ENCODE measurements at places on chromosomes 11 and 22.

- no peak for DNase-seq
These were observed 10.0 kb downstream of the PRR33 start for GRCh38 chr11:1881442-1882264.

GRCh38 chr11:129766898-129767604, 48.6 kb upstream of the TMEM45B start:
- no peak for DNase-seq

GRCh38 chr22:30733181-30733631, 38.5 kb downstream of the OSBP2 start:
- no peak for DNase-seq

- DNase-seq = no peak
These were observed 505.6 kb upstream of the KIRREL3 start for GRCh38 chr11:127506126-127506525.

GRCh38 chr11:17609291-17610084, 62.4 kb downstream of the OTOG start:
- DNase-seq = no peak

DNA sequence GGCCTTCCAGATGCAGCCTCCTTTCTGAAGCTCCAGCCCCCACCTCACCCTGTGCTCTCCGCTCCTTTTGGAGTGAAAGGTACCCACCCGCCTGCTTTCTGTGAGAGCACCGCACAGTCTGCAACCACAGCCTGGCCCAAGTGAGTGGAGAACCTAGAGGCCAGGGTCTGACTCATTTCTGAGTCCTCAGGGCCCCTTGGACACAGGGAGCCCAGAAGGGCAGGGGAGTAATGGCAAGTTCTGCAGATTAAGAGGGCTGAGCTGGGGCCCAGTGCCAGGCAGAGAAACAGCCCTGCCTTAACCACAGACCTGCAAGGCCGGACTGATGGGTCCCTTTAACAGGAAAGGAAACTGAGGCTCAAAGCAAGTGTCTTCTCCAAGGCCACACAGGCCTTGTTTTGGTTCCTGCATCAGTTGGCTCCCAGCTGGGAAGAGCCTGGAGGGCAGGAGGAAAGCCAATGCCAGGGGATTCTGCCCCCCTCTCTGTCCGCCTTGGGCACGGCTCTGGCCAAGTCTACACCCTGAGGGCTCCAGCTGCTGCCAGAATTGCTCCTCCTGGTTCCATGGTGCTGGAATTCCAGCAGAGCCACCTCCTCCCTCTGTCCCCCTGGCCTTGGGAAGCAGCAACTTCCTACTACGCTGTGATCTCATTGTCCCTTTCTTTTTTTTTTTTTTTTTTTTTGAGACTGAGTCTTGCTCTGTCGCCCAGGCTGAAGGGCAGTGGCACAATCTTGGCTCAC, 55.1 kb downstream of the CYTH4 start:
- no peak for DNase-seq

DNA sequence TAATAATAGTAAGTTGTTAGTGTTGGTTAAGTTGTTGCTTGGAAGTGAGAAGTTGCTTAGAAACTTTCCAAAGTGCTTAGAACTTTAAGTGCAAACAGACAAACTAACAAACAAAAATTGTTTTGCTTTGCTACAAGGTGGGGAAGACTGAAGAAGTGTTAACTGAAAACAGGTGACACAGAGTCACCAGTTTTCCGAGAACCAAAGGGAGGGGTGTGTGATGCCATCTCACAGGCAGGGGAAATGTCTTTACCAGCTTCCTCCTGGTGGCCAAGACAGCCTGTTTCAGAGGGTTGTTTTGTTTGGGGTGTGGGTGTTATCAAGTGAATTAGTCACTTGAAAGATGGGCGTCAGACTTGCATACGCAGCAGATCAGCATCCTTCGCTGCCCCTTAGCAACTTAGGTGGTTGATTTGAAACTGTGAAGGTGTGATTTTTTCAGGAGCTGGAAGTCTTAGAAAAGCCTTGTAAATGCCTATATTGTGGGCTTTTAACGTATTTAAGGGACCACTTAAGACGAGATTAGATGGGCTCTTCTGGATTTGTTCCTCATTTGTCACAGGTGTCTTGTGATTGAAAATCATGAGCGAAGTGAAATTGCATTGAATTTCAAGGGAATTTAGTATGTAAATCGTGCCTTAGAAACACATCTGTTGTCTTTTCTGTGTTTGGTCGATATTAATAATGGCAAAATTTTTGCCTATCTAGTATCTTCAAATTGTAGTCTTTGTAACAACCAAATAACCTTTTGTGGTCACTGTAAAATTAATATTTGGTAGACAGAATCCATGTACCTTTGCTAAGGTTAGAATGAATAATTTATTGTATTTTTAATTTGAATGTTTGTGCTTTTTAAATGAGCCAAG, 2.7 kb downstream of the NEAT1 start:
- peak; percentile 75 for DNase-seq

- no peak for DNase-seq
These were observed 92.7 kb downstream of the ETS1 start for GRCh38 chr11:128494418-128495332.

DNA sequence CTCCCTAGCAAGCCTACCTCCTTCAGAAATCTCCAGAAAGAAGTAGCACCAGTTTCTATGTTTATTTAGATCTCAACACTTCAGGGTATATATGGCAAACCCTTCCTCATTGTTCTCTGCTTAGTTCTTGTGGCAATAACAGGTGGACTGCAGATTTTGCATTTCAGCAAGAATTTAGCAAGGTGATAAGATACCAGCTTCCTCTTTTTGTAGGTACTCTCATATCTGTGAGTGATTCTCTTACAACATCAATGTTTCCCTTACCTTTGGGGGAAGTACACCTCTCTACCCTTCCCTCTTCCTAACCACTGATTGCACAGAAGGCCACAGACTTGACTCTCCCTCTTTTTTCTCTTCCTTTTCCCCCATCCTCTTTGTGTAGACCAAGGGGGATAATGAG, 230.9 kb upstream of the SESN3 start:
- no peak for DNase-seq

- no peak for DNase-seq
These were observed 1.0 kb downstream of the C11orf96 start for GRCh38 chr11:43943372-43943930.

GRCh38 chr11:116044941-116045340, 540.7 kb upstream of the CADM1 start:
- no peak for DNase-seq

- DNase-seq = peak; percentile 9
These were observed 30.2 kb upstream of the APOBEC3A start for GRCh38 chr22:38927033-38927781.

DNA sequence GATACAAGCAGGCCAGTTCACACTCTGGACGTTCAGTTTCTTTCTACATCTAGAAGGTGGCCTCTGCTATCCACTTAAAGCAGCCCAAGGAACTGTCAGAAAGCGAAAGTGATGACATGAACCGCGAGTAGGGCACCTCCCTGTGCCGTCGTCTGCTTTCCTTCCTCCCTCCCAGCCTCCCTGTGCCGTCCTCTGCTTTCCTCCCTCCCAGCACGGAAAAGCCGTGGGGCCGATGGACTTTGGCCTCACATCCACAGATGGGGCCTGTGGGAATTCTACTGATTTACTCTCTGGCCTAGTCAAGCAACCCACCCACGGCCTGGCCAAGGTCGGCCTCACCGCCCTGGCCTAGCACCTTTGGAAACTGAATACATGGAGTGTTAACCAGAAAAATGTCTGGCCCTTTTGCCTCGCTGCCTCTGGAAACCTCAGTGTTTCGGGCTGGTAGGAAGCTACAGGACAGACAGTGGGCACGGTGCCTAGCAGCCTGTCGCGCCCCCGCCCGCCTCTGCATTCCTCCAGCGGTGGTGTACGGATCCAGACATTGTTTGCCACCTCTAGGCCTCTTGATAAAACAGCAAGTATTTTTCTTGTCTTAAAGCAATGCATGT, 14.2 kb downstream of the PEX26 start:
- no peak for DNase-seq

GRCh38 chr22:20922141-20922751, 5.0 kb downstream of the CRKL start:
- no peak for DNase-seq

GRCh38 chr11:114280696-114281095, 15.5 kb upstream of the NNMT start:
- DNase-seq = no peak

GRCh38 chr11:41498726-41499125, 39.3 kb upstream of the LRRC4C start:
- DNase-seq = no peak

- no peak for DNase-seq
These were observed 28.1 kb upstream of the RTL6 start for GRCh38 chr22:44525941-44526778.

- DNase-seq = no peak
These were observed 38.4 kb downstream of the KCNC1 start for GRCh38 chr11:17772704-17773600.

DNA sequence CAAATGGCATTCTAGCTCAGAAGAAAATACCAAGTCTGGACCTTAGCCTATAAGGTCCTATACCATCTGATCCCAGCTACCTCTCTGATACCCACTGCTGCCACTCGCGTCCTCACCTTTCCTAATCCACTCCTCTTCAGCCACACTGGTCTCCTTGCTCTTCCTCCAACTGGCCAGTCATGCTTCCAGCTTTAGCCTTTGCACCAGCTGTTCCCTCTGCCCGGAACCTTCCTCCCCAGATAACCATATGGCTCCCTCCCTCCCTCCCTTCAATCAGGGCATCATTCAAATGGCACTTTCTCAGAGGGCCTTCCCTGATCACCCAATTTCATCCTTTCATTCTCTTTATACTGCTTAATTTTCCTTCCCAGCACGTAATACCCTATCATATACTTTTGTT, 67.9 kb downstream of the KCNC1 start:
- DNase-seq = no peak

DNA sequence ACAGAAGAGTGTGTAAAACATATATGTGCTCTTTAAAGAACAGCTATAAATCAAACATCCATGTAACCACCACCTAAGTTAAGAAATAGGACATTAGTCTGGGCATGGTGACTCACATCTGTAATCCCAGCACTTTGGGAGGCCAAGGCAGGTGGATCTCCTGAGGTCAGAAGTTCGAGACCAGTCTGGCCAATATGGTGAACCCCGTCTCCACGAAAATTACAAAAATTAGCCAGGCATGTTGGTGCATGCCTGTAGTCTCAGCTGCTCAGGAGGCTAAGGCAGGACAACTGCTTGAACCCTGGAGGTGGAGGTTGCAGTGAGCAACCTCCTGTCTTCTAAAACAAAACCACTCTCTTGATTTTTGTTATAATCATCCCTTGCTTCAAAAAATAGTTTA, 103.3 kb downstream of the LRRC32 start:
- DNase-seq = no peak

DNA sequence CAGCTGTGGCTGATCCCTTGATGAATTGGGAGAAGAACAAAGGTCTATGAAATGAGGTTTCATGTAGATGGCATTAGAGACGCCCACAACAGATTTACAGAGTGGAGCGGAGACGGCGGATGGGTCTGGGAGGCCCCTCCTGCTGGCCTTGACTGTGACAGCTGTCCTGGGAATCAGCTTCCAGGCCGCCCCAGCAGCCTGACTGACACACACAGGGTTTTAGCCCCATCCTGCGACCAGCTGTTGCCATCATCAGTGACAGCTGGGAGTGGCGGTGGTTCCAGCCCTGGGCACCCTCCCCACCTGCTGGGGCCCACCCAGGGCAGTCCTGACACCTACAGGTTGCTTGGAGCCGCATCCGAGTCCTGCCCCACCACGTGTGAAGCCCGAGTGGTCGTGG, 64.0 kb upstream of the PPP6R3 start:
- no peak for DNase-seq

- no peak for DNase-seq
These were observed 35.3 kb upstream of the POU2AF1 start for GRCh38 chr11:111414267-111414931.

DNA sequence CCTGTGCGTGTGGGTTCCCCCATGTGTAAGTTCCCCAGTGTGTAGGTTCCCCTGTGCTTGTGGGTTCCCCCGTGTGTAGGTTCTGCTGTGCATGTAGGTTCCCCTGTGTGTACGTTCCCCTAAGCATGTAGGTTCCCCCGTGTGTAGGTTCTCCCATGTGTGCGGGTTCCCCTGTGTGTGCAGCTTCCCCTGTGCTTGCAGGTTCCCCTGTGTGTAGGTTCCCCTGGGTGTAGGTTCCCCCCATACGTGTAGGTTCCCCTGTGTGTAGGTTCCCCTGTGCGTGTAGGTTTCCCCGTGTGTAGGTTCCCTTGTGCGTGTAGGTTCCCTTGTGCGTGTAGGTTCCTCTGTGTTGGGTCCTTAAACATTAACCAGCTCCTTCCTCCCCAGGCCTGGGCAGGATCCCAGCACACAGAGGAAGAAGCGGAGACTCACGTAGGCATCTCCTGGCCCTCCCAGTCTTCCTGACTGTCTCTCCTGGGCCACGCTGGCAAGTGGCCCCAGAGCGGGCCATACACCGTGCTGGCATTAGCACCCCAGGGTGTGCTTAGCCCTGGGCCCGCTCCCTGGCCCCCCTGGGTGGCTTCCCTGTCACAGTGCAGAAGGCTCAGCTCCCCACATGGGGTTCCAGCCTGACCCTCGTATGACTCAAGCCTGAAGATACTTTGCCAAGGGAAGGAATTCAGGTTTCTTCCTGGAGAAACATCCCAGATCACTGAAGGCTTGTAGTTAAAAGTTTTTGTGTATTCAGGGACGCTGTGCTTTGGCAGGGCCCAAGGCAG, 2.8 kb upstream of the GRAMD4 start:
- DNase-seq = no peak

- no peak for DNase-seq
These were observed 12.9 kb downstream of the TSPAN32 start for GRCh38 chr11:2314525-2315394.

DNA sequence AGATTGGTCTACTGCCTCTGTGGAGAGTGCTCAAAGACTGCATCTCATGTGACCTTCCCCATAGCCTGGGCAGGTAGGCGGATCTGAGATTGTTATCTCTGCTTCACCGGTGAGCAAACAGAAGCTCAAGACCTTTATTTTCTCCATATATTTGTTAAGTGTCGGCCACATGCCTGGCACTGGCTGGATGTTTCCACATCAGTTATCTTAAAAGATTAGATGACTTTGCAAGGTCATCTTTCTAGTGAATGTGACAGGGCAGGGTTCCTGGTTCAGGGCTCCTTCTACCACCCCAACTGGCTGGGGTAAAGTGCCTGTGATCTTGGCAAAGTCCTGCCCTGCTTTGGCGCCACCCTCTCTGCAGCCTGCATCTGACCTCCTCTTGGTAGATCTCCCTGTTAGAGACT, 125.0 kb downstream of the CCDC81 start:
- DNase-seq = no peak

GRCh38 chr11:82927264-82927880, 25.8 kb downstream of the DDIAS start:
- DNase-seq = no peak

DNA sequence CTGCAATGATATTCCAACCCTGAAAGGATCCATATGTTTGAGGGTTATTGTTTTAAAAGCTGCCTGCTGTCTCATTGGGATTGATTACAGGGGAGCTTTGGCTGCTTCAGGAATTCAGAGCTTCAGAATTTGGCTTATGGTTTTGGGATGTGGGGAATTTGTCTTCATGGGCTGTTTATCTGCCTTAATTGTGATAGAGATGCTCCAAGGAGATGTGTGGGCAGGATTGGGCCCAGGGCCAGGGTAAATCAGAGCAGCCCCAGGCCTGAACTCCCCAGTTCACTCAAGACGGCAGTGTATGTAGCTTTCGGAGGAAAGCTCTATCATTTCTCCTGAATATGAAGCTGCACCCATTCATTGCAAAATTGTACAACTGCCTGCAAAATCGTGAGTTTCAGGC, 88.5 kb downstream of the ALX4 start:
- no peak for DNase-seq

- no peak for DNase-seq
These were observed 21.7 kb downstream of the CHST1 start for GRCh38 chr11:45643598-45644260.
